HuH-7 (cell line): ENCODE measurements at places on chromosomes 5 and 9.

DNA sequence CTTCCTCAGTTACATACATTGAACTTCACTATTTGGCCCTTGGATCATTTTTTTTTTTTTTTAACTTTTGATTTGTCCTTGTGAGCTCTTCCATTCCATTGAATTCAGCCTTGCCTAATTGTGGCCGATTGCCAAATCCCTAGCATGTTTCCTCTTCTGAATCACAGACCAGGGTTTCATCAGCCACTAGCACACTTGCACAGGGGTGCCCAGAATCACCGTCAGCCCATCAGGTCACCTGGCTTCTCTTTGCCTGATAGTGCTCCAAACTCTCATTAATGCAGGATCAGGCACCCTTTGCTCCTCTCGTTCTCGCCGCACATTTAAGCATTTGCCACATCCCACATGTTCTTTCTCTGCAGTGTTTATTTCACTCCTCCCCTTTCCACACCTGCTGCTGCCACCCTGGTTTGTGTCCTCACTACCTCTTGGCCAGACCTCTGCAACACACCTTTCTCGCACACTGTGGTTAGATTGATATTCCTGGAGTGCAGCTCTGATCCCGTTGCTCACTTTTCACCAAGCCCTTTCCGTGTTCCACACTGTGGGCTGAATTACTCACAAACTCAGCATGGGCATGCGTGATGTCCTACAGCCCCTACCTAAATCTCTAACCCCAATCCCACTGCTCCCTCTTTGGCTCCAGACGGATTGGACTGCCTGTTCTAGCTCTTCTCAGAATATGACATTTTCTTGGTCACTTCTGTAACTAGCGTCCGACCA lies 9.8 kb downstream of the PIK3R1 start:
- DNase-seq, result no peak

- DNase-seq, result no peak
Observed at GRCh38 chr5:143102411-143102810, 301.1 kb downstream of the NR3C1 start.

- peak; percentile 92 for DNase-seq
Observed at GRCh38 chr9:130824643-130825350, 10.3 kb upstream of the ABL1 start.

GRCh38 chr9:87292449-87293191 lies 205.0 kb upstream of the DAPK1 start:
- no peak for DNase-seq

DNA sequence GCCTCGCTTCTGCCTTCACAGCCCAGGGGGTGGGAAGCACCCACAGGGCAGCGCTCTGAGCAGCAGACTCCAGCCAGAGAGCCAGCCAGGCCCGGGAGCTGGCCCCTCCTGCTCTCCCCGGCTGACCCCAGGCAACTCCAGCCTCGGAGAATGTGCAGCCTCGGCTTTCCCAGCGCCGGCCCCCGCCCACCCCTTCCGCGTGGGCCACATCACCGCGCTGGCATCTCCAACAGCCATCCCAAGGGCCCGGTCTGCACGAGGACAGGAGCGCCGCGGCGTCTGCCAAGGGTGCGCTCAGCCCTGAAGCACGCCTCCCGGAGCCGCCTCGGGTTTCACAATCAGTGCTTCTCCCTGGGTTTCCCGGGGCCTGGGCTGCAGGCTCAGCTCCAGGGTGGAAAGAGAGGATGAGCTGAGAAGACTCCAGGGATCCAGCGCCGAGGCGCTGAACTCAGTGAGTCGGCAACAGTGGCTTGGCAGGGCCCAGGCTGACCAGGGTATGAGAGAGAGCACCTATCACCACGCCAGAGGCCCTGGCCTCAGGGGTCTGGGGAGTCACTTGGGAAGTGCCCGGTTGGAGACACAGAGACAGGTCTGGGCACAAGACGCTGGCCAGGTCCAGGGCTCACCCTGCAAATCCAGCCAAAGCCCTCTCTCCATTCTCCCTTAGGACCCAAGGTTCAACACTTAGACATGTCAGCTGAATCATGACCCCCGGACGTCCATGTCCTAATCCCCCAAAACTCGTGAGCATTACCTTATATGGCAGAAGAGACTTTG lies 79.6 kb downstream of the ADAMTS2 start:
- no peak for DNase-seq

DNA sequence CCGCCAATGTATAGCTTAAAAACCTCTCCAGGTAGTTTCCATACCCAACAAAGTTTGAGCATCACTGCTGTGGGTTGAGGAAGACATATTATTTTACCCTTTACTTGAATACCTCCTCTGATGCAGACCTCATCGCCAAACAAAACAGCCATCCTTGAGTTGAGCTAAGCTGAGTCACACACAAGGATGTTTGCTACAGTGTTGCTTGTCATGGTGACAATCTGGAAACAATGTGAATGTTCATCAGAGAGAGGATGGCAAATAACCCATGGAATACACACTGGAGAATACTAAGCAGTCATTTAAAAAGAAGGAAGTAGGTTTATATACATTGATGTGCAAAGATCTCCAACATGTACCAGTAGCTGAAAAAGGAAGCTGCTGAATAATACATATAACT lies 41.1 kb upstream of the TCF7 start:
- no peak for DNase-seq

DNA sequence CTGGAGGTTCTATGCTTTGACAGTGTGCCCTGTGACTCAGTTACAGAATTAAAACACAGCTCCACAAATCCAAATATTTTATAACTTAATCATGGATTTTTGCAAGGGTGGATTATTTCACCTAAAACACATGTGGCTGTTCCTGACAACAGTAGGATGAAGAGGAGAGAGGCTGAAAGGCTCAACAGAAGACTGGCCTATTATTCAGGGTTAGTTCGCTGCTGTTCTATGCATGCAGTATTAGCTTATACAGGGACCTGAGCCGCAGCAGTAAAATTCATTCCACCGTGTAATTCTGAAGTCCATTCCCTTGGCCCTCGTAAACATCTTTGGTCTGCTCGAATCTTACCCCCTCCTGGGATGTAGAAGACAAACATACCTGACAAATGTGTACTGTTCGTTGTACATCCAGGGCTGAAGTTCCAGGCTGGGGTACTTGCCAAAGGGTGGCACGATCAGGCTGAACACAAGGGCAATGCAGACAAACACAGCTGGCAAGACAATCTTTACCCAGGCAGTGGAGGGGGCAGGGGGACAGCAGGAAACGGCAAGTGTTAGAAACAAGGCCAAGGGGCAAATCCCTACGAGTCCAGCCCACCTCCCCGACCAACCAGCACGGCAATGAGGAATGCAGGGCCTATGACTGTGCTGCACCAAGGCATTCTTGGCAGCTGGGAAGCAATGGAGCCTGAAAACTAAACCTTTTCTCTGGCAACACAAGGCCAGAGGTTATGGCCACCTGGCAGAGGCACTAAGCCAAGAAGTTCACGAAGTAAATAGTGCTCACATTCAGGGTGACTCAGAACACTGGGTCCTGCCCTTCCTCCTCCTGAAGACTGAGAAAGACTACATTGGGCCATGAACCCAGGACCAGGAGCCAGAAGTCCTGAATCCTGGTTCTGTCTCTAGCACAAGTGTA lies 46.8 kb downstream of the NIPSNAP3B start:
- DNase-seq, result no peak

DNA sequence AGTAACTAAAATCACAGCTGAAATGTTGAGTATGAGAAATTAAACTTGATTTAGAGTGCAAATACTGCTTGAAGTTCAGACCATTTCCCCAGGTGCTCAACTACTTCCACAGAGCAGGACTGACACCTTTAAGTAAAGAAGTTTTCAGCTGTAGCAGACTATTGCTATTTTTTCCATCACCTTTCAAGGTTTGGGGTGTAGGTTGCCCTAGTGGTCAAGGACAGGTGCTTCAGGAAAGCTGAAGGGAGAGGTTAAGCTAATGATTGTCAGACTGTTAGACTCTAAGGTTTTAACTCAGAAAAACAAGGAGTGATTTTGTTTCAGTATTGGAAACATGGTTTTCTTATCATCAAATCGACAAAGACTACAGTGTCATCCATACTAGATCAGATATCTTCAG lies 162.1 kb downstream of the CCDC192 start:
- no peak for DNase-seq

DNA sequence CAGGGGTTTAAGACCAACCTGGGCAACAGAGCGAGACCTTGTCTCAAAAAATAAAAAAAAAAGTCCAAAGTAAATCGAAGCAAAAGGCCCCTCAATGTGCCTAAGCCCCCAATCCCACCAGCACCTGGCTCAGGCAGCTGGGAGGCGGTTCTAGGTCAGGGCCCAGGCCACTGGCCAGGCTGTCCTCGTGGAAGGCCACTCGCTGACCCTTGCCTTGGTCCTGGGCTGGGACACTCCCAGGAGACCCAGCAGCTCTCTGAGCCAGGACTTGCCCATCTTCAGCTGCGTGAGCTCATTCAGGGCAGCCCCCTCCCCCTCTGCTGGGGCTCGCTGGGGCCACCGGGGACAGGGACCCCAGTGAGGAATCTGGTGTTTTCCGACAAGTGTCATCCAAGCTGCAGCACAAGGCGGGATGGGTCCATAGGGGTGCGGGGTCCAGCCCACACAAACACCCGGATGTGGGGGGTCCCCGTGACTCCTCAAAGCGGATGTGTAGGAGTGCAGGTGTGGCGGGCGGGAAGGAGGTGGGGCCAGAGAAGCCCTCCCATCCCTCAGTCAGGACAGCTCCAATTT lies 4.0 kb downstream of the AGPAT2 start:
- DNase-seq, result no peak

GRCh38 chr5:75756211-75756610 lies 39.0 kb upstream of the POC5 start:
- no peak for DNase-seq

GRCh38 chr9:133691626-133692363 lies 46.4 kb downstream of the SARDH start:
- DNase-seq, result no peak

DNA sequence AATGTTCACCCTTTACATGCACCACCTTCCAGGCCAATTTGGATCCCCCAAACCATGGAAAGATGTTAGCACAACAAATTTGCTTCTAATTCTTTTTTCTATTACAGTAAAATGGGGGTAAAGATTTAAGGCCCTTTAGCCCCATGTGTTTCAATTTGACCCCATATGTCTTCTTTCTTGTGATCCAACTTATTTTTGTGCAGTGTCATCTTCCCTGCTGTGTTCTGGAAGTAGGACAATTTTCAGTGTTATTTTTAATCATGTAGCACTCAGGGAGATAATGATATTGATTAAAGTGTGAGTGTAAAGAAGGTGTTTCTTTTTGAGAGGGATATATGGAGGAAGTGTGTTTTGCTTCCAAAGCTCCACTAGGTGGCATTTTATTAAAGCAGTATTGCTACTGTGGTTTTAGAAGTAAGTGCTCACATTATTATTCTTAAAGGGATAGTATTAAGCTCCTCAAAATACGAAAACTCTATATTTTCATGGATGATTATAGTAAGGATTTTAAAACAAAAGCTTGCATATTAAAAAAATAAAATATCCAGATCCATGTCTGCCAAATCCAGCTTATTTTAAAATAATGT lies 118.7 kb upstream of the ATP10B start:
- no peak for DNase-seq

- no peak for DNase-seq
Observed at GRCh38 chr9:68898781-68899439, 115.0 kb downstream of the PRKACG start.

DNA sequence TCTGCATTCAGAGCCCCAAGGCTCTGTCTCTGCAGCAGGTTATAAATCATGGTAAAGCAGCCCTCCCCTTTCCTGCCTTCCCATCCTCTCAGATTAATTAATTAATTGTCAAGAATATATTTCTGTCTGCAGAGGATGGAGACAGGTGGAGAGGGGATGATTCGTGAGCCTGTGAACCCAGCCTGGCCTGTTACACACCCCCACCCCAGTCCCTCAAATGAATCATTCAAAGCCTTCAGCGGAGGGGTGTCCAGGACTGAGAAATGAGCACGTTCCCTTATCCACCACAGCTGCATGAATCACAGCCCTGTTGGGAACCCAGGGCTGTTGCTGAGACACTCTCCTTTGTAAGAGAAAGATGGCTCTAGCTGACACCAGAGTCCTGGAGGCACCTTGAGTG lies 56.0 kb downstream of the NIPAL4 start:
- DNase-seq, result no peak

GRCh38 chr5:125316915-125317535 lies 570.6 kb upstream of the ZNF608 start:
- DNase-seq, result no peak

DNA sequence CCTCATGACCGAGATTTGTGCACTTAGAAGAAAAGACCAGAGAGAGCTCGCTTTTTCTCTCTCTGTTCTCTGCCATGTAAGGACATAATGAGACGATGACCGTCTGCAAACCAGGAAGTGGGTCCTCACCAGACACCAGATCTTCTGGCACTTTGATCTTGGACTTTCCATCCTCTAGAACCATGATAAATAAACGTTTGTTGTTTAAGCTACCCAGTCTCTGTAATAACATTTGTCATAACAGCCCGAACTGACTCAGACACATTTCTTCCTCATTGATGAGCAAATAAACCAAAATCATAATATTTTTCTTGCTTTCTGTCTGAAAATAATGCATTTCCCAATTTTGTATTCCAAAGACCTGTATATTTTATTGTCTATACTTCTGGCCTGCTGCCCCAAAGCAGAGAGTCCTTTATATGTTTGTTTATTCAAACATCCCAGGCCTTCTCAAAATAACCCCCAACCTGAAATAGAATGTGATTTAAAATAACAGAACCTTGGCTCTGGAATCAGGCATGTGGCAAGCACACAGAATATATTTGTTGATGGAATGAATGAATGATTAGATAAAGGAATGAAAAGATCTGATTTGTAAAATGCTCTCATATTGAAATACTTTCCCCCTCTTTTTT lies 396.5 kb downstream of the ADGRV1 start:
- no peak for DNase-seq

GRCh38 chr9:99485459-99485858 lies 263.4 kb downstream of the SEC61B start:
- DNase-seq, result no peak

DNA sequence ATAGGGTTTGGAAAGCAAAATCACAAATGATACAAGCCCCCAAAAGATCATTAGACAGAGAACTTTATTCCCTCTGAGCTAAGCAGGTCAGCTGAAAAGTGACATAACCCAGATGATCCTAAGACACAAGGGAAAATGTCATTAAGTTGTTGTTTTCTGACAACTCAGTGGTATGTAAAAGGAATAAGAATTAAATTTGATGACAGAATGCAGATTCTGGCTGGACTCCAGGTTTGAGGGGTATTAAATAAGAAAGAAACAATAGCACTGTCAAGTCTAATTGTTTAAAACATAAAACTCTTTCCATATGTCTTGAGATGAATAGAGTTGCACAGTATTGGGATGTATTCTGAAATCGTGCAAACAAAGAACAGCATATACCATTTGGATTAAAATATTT lies 429.9 kb downstream of the CAAP1 start:
- DNase-seq, result no peak
